ENCODE measurements at places on chromosomes 2 and 18.

DNA sequence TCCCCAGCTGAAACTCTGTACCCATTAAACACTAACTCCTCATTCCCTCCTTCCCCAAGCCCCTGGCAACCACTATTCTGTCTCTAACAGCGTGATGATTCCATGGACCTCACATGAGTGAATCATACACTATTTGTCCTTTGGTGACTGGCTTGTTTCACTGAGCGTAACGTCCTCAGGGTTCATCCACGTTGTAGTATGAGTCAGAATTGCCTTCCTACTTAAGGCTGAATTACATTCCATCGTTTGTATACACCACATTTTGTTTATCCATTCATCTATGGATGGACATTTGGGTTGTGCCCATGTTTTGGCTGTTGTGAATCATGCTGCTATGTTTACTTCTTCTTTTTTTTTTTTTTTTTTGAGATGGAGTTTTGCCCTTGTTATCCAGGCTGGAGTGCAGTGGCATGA lies 19.6 kb upstream of the CABLES1 start:
- DNase-seq: no peak

- no peak for DNase-seq
Measured at GRCh38 chr18:57956491-57956890, 87.5 kb upstream of the NEDD4L start.

DNA sequence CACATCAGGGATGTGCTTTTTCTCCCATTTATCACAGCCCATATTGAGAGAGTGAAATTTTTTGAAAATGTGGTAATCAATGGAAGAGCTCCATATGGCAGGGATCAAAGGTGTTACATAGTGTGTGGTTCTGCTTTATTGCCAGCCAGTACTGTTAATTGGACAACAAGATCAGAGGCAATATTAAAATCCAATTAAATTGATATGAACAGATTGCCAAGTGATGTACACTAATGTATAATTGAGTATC lies 338.9 kb downstream of the BCL11A start:
- DNase-seq: no peak

DNA sequence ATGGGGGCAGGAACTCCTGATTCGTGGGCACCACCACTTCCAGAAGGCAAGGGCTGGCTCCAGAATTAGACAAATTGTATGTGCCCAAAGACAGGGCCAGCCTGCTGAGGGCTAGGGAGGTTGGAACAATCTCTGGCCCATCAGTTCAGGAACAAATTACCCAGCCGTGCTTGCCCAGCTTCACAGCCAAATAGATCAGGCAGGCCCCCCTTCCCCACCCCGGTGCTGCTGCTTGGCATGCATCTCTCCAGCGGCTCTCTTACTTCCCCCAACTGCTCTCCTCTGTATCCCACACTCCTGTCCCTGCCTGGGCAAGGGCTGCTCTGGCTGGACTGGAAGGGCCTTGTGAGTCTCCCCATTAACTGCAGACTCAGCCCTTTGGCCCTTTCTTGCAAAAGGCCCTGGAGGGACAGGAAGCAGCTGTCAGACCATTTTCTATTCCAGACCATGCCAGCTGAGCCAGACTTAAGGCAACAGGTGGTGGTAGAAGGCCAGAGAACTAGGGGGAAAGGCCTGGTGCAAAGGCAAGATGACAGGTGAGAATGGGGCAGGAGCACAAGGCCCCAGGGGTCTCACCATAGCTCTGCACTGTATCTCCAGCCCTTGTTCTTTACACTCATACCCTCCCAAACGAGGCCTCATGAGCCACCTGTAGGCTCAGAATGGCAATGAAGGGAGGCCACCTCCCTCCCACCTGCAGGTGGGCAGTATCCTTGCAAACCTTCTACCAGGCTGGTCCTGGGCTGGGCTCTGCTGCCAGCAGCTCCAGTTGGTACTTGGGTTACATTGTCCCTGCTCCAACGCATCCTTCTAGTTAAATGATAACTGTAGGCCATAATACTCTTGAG lies 30.7 kb upstream of the ACAA2 start:
- DNase-seq: no peak

- no peak for DNase-seq
Measured at GRCh38 chr2:124824441-124824840, 799.4 kb downstream of the CNTNAP5 start.

DNA sequence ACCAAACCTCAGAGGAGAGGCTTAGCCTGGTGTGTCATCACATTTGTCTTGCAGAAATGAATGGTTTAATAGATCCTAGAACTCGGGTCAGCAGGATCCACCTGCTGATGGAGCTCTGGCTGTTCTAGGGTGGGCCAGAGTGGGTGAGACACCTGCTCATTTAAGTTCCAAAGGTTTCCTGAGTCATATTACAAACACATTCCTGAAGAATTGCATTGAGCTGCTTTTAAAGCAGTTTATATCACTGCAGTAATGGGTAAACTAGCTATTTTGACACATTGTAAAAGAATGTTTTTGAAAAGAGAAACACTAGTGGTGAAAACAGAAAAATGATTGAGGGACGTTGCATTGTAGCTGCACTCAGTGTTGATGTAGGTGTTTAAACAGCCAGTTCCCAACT lies 175.3 kb upstream of the TCF4 start:
- no peak for DNase-seq

DNA sequence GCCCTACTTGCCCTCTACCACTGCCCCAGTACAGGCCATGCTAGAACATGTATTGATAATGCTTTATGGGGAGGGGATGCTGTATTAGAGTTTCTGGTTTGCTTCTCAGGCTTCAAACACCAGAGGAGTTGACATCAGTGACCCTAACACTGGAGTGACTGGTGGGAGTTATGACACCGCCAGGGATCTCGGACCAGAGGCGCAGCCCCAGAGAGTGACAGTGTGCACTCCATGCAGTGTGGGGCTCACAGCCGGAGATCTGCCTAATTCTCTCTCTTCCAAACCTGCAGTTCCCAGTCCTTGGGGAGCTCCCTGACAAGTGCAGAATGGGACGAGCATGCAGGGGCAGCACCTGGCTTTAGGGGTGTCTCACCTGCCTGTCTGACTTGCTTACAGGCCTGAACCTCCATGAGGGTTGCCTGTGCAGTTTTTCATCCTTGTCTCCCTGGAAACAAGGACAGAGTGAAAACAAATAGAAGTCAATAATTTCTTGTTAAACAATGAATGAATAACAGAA lies 244.9 kb upstream of the MYT1L start:
- DNase-seq: no peak

- no peak for DNase-seq
Measured at GRCh38 chr2:97653874-97654273, 8.0 kb downstream of the COX5B start.

GRCh38 chr2:100031604-100032003 lies 110.8 kb downstream of the AFF3 start:
- DNase-seq: no peak

DNA sequence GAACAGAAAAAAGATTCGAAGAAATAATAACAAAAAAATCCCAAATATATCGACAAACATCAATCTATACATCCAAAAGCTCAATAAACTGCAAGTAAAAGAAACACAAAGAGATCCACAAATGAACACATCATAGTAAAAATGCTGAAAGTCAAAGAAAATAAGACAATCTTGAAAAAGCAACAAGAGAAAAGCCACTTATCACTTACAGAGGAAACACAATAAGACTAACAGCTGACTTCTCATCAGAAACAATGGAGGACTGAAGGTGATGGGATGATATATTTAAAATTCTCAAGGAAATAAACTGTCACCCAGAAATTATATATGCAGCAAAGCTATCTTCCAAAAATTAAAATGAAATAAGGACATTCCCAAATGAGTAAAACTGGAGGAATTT lies 140.3 kb downstream of the NDUFA10 start:
- DNase-seq: no peak

DNA sequence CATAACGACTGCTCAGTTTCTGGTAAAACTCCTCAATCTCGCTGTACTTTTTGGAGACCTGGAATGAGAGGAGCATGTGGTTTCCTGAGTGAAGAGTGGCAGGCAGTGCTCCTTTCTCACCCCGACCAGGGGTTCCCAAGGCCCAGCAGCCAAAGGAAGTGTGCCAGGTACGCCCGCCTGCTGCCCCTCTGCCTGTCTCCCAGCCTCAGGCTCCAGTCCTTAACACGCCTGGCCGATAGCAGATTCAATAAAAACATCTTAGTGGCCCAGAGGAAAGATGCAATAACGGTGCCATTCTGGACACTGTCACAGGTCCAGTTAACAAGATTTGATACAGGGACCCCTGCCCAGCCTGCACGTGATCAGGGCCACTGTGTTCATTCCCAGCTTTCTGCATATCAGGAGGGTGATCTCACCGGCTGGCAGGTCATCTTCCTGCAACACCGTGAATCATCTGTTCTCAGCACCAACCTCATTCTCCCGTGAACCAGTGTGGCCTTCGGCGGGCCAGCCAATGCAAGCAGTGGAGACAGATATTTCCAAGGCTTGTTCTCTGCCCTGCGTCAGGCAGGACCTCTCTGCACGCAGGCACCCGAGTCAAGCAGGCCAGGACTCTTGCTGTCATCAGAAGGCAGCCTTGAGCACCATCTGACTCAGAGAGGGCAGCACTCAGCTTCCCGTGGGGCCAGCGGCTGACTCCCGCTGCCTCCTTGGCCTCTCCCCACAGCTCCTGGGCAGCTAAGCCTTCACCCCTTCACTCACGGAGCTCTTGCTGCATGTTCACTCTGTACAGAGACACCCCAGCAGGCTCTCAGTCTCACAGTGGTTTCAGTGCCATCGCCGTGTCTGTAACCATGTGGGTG lies 9.5 kb downstream of the HS1BP3 start:
- DNase-seq: no peak

DNA sequence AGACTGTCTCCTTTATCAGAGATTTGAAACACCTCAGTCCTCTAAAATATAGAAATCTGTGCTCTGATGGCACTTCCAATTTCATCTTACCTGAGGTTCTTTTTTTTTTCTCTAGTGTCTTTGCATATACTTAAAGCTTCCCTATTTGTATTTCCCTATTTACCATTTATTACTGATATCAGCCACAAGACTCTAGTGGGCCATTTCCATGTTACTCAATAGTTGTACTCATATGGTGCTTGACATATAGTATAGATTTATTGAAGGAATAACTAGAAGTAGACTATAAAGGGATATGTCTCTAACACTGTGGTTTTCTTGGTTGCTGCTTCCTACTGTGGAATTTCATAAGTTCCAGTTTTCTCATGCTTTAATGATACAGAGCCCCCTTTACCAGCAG lies 3.0 kb downstream of the RBM45 start:
- DNase-seq: no peak

DNA sequence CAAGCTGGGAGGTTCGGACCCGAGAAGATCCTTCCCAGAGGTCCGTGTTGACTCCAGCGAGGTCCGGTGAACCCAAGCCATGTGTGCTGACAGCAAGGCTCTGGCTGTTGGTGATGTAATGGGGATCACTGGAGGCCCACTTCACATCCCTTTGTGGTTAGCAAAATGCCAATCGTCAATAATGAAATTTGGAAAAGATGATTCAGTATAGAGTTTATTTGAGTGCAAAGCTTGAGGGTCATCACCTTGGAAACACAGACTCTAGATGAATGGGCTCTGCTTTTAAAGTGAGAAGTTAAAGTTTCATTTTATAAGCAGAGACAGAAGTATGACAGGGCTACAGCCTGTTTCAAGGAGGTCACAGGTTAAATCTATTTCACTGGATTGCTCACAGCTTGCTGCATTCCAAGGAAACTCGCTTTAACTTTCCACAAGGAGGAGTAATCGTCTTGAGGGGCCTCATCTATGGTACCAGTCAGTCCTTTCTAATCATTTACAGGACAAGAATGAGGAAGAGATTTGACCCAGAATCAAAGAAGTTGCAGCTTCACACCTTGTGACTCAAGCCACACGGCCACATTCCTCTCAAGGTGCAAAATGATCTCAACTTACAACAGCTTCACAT lies 140.5 kb downstream of the TPO start:
- DNase-seq: no peak

DNA sequence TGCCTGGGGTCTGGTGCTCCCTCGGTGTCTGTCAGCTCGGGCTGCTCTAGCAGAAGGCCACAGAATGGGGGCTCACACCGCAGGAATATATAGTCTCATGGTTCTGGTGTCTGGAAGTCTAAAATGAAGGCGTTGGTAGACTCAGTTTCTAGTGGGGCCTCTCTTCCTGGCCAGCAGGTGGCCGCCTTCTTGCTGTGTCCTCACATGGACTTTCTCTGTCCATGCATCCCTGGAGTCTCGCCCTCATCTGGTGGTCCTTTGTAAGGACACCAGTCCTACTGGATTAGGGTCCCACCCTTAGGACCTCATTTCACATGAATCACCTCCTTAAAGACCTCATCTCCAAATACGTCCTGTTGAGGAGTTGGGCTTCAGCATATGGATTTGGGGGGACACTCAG lies 65.7 kb downstream of the RRM2 start:
- DNase-seq: no peak

DNA sequence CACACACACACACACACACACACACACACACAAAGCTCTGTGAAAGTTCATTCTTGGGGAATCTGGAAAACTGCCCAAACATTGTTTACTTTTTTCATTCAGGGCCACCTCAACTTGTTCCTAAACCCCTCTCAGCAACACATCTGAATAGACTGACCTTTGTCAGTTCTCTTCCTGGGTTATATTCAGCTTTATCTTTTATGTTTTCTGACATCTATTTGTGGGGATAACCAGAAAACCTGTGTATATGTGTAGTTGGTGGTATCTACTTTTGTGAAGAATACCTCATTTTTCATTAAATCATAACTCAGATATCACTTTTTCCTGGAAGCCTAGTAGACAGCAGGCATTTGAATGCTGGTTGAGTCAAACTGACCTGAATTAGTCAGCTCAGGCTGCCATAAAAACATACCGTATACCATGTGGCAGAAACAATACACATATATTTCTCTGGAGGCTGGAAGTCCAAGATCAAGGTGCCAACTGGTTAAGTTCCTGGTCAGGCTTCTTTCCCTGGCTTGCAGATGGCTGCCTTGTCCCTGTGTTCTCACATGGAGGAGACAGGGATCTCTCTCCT lies 11.0 kb upstream of the RNF144A start:
- no peak for DNase-seq

DNA sequence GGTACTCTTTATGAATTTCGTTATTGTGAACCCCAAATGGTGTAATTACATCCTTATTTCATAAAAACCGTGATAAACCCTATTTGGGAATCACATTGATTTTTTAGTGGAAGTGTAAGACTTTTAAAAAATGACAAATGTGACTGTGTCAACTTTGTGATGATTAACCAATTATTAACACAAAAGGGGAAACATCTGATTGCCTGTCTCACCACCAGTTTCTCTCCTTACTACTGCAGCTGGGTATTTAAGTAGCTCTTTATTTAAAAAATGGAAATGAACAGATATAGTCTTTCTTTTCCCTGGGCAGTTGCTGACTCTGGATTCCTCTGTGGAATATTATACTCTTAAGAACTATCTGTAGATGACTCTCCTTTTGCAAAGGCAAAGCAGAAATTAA lies 11.6 kb upstream of the RPE start:
- no peak for DNase-seq

- no peak for DNase-seq
Measured at GRCh38 chr18:48608581-48608980, 69.8 kb downstream of the CTIF start.

GRCh38 chr2:134468164-134468563 lies 214.3 kb downstream of the MGAT5 start:
- no peak for DNase-seq

DNA sequence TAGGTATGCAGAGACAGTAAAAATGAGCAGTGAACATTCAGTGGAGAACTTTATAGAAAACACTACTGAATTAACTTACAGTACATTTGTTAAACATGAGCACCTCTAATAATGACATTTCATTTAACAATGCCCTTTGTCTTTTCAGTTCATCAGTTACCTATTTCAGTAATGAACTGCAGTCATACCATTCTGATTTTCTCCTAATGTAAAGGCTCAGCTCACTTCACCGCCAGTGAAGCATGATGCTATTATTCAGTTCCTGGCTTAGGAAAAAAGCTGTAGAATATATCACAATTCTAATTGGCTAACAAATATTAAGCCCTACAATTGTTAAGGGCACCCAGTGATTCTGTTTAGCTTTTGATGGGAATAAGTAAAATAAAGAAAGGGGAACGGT lies 37.1 kb upstream of the CCDC93 start:
- DNase-seq: no peak

All from KG1 (cell line).